ENCODE measurements at places on chromosomes 7 and 10.

DNA sequence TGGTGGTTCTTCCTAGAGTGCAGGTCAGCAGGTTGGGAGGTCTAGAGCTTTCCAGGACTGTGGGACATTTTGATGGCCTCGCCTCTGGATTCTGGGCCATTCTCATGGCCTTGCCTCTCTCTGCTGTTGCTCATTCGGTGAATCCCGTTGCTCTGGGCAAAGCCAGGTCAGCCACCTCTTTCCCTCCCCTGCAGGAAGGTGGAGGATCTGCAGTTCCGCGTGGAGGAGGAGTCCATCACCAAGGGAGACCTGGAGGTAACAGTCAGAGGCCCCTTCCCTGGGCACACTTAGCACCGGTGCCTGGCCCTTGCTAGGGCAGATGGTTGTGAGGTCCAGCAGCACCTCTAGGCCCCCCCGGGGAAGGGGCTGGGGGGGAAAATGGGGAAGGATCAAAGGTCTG, 74.9 kb downstream of the CLIP2 start:
- DNase-seq, result no peak

- no peak for DNase-seq
Measured at GRCh38 chr10:31314256-31315150, 4.5 kb upstream of the ZEB1 start.

- DNase-seq, result no peak
Measured at GRCh38 chr10:132173185-132173584, 13.6 kb upstream of the DPYSL4 start.

- no peak for DNase-seq
Measured at GRCh38 chr7:5797716-5798115, 16.3 kb upstream of the RNF216 start.

GRCh38 chr10:62130948-62131347, 137.7 kb downstream of the RTKN2 start:
- no peak for DNase-seq

DNA sequence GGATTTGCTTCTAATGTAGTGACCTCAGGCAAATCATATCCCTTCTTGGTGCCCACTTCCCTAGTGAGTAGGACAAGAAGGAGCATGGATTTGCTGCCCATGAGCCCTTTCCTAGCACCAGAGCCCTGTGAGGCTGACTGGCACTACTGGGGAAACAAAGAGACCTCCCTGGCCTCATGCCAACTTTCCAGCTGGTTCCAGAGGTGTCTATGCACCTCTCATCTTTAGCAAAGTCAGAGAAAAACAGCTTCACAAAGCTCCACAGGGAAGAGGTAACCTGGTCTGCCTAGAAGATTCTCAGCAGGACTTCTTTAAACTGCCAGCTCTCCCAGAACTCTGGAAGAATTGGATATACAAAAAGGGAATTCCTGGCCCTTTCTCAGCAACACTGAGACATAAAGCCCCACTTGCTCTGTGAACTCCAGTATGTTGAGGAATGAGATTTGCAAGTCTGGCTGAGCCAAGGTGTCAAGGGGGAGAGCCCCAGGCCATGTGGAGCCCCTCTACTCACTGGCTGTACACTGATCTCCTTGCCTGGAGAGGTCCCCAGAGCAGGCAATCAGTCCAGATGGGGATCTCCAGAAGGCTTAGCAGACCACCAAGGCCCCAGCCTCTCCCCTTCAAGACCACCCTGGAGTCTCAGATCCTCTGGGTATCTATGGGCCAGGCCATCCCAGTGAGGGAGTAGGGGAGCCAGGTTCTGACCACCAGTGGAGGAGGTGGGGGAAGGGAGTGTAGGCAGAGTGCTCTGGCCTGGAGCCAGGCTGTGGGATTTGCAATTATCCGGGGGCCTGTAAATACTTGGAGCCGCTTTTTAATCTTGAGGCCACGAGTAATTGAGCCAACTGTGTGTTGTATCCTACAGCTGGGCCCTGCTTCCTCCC, 24.4 kb upstream of the RBM20 start:
- DNase-seq, result no peak

- no peak for DNase-seq
Measured at GRCh38 chr10:88361494-88361893, 221.6 kb downstream of the RNLS start.

- DNase-seq, result no peak
Measured at GRCh38 chr7:88458946-88459345, 152.3 kb upstream of the STEAP4 start.

DNA sequence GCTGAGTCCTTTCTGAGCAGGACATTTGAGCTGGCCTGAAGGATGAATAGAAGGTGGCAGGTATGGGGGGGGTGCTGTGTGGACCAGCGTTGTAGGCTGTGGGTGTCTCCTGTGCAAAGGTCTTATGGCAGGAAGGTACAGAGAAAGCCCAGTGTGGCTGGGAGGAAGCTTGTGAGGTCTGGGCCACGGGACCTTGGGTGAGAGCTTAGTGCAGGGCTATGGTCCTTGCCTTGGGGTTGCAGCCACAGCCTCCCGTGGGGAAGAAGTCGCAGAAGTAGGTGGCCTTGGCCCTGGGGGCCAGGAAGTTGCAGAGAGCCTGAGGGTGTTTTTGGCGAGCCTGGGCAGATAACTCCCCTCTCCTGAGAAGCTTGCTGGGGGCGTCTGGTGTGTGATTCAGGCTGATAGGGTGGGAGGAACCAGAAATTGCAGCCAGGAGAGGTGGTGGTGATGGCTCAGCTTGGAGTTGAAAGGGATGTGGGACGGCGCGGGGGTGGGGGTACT, 172.0 kb upstream of the TNRC18 start:
- no peak for DNase-seq

- DNase-seq, result no peak
Measured at GRCh38 chr7:28005847-28006231, 174.8 kb downstream of the JAZF1 start.

DNA sequence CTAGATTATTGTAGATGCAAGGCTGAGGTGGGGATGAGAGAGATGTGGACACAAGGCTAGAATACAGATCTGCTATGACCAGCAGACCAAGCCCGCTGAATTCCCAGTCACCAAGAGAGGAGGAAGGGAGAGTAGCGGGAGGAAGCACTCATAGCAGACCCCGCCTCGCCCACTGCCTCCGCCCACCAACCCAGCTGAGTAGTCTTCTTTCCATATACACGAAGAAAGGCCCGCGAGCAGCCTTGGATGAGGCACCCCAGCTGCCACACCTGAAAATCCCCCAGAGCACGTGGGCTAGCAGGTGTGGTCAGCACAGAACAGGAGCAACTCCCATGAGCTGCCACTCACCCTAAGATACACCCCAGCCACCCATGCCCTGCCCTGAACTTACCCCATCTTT, 7.9 kb upstream of the H2BK1 start:
- no peak for DNase-seq

GRCh38 chr10:44264244-44264643, 120.7 kb downstream of the CXCL12 start:
- no peak for DNase-seq

DNA sequence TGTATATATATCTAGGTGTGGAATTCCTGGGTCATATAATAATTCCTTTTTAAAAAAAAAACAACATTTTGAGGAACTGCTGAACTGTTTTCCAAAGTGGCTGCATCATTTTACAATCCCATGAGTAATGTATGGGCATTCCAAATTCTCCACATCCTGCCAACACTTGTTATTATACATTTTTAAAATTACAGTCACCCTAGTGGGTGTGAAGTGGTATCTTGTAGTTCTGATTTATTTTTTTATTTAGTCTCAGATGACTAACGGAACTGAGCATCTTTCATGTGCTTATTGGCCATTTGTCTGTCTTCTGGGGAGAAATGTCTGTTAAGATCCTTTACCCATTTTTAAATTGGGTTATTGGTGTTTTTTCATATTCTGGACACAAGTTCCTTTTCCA, 12.0 kb upstream of the KLHL7 start:
- DNase-seq, result no peak

DNA sequence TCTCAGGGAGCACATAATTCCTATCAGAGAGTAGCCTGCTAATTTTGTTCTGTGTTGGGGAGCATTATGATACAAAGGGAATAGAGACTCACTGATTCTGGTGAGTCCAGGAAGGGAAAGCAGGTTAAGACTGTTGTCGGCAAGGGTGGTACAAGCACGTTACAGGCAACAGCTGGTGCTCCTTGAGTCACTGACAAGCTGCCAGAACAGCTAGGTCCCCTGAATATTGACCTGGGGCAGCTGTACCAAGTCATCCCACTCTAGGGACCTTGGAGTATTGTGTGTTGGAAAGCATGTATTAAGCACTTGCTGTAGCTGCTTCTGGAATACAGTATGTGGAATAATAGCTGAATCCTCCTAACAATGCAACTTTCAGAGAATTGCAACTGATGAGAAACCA, 37.0 kb upstream of the GLCCI1 start:
- no peak for DNase-seq
